ENCODE measurements at places on chromosomes 2 and 18. TPM values are rescaled to one million over a fixed set of nuclear protein-coding genes. Genes with fewer than 3 reads are reported as not detected.
A peak's percentile ranks its signal among the peaks of the same experiment; 100 is the strongest.

The POMC gene
- 1.5 TPM for total RNA-seq

The PPM1G gene
- 80.4 TPM for total RNA-seq

The UGT1A10 gene
- total RNA-seq, result not detected

- DNase-seq, result no peak
These were observed 5.0 kb upstream of the MYO5B start for GRCh38 chr18:50199921-50200320.

GRCh38 chr2:201151127-201151981, 31.6 kb upstream of the CASP10 start:
- DNase-seq, result no peak

GRCh38 chr2:104312684-104313083, 541.2 kb upstream of the POU3F3 start:
- DNase-seq, result no peak

DNA sequence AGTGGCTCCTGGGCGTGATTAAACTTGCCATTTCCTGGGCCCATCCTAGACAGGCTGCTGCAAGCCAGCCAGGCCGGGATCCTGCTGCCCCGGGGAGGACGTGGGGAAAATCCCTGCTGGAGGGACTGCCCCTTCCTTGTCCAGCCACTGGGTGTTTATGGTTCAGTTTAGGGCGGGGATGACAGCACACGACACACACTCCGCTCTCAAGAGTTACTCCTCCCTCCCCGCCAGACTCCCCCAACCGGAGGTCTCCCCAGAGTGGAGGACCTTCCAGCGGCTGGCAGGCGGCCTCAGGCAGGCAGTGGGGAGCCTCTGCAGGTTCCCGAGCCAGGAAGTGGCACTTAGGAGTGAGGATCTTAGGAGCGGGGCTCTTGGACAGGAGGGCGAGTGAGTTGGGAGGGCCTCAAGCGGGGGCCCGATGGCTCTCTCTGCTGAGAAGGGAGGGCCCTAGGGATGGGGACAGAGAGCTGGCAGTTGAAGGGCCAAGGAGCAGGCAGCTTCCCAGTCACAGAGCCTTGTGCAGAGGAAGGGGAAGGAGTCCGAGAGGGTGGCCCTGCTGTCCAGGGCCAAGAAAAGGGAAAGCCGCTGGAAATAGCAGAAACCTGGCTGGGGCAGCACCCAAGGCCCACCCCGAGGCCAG, 5.7 kb upstream of the GPR35 start:
- no peak for DNase-seq

GRCh38 chr2:160941290-160941846, 218.9 kb upstream of the TANK start:
- no peak for DNase-seq

DNA sequence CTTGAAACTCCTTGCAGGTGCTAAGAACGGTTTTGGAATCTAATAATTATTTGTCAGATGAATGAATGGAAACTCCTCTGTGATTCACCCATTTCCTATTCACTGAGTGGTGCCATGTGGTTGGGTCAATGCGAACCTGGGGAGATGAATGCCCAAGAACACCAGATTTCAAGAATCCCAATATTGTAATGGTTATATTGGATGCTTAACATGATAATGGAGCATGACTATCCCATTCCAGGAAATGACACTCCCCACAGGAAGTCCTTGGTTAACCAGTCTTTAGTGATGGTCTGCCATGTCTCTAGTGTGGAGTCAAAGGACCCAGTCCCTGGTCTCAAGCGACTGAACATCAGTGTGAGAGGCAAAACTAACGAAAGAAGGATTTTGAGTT, 67.9 kb upstream of the ST3GAL5 start:
- DNase-seq, result no peak

DNA sequence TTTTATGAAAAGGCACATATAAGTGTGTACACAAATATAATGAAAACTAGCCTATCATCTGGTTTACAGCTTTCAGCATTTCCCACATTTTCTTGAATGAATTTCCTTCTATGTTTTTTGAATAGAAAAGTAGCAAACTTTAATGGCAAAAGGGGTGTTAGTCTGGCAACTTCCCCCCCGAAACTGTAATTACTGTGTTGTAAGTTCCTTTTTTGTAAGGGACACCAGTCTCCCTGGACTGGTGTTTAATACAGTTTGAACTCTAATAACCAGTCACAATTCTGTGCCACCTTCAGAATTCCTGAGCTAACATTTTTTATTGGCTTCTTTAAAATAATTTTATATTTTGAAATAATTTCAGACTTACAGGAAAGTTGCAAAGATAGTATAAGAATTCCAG, 94.2 kb downstream of the ACSL3 start:
- DNase-seq, result no peak

- no peak for DNase-seq
These were observed 375.9 kb upstream of the ACVR2A start for GRCh38 chr2:147468963-147469362.

GRCh38 chr18:75087119-75088020, 121.6 kb downstream of the PTGR3 start:
- DNase-seq, result peak; percentile 61

- DNase-seq, result no peak
These were observed 109.8 kb upstream of the SEC11C start for GRCh38 chr18:59029663-59030429.

DNA sequence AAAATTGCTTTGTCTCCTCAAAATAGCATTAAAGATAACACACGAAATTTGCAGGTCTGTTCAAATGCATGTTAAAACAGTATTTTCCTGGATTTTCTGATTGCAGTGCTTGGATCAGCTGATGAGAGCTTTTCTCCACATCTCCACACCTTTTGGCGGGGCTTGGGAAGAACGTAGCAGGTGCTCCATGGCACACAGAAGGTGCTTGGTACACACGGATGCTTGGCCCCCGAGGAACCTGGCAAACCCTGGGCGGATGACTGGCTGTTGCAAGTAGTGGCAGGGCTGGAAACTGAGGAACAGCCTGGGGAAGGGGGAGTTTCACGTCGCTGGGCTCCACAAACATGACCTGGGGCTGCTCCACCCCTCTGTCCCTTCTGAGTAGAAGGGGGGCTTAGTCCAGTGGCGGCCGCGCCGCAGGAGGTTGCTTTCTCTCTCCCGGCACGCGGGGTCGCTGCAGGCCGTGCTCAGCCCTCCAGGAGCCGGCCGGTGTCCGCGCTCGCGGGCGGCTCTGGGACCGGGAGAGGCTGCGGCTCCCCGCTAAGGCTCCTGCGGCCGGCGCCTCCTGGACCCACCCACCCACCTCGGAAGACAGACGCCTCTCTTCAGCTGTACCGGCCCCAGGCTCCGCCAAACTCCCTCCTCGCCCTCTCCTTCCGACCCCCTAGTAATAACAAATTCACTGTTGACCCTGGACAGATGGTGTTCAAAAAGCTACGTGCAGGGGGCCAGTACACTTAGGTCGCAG, 69.3 kb downstream of the MARCO start:
- peak; percentile 74 for DNase-seq
